Sigmoid colon (tissue), 7 donors: ENCODE measurements at places on chromosomes 1 and 21. TPM values are rescaled to one million over a fixed set of nuclear protein-coding genes. Genes with fewer than 3 reads are reported as not detected.

DNA sequence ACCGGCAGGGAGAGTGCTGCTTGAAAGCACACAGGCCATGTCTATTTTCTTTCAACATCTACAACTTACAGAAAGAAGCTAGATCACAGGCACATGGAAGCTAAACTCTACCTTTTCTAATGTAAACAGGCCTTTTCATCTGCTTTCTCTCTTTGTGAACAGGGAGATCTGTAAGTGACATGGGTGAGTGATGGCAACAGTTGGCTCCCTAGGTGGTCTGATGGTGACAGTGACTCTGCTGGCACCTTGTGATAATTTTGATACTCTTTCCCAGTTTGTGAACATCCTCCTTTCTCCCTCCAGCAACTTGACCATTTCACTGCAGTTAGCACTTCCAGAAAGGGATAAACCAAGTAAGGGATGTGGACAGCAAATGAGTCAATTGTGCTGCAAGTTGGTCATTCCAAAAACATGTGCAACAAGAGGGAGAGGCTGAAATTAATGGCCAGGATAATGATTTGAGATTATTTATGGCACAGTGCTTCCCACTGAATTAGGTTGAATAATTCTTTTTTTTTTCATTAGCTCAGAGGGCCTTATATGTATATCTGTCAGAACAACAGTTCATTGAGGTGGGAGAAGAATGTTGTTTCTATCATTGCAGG lies 89.5 kb downstream of the XCL2 start:
- no peak overlapping the region for H3K4me3 ChIP-seq
- peaks cover 8% of the 10 kb centered on the region for H3K4me1 ChIP-seq
- H3K36me3 ChIP-seq: no peaks in the 10 kb centered on the region
- peak overlapping the region; percentile 19 for H3K27ac ChIP-seq
- no peaks in the 10 kb centered on the region for H3K27me3 ChIP-seq

GRCh38 chr1:221239792-221240191 lies 360.5 kb downstream of the HLX start:
- no peak overlapping the region for H3K4me3 ChIP-seq
- no peaks in the 10 kb centered on the region for H3K36me3 ChIP-seq
- H3K27ac ChIP-seq: no peak overlapping the region
- DNase-seq: no peak
- peaks cover 36% of the 10 kb centered on the region for H3K4me1 ChIP-seq

- no peak overlapping the region for H3K27ac ChIP-seq
- H3K36me3 ChIP-seq: peaks cover 19% of the 10 kb centered on the region
- no peak for DNase-seq
- H3K4me3 ChIP-seq: no peak overlapping the region
Observed at GRCh38 chr1:35460796-35461195, 96.4 kb downstream of the KIAA0319L start.

- H3K4me1 ChIP-seq: no peaks in the 10 kb centered on the region
- no peak overlapping the region for H3K27ac ChIP-seq
- no peaks in the 10 kb centered on the region for H3K27me3 ChIP-seq
- no peak overlapping the region for H3K4me3 ChIP-seq
- no peak for DNase-seq
- H3K36me3 ChIP-seq: no peaks in the 10 kb centered on the region
Observed at GRCh38 chr21:45737485-45738166, 94.1 kb downstream of the PCBP3 start.

The ZSWIM5 gene
- 2.5 TPM for polyA plus RNA-seq

GRCh38 chr1:229328598-229329362 lies 14.1 kb downstream of the CCSAP start:
- H3K27ac ChIP-seq: no peak overlapping the region
- DNase-seq: no peak
- no peaks in the 10 kb centered on the region for H3K4me1 ChIP-seq
- no peak overlapping the region for H3K4me3 ChIP-seq

GRCh38 chr1:215018555-215018954 lies 64.0 kb upstream of the KCNK2 start:
- no peak overlapping the region for H3K27ac ChIP-seq
- no peaks in the 10 kb centered on the region for H3K36me3 ChIP-seq
- DNase-seq: no peak
- no peaks in the 10 kb centered on the region for H3K27me3 ChIP-seq
- no peaks in the 10 kb centered on the region for H3K4me1 ChIP-seq
- no peak overlapping the region for H3K4me3 ChIP-seq

The RNF207 gene
- polyA plus RNA-seq: 5.3 TPM

- H3K36me3 ChIP-seq: no peaks in the 10 kb centered on the region
- H3K4me3 ChIP-seq: no peak overlapping the region
- peaks cover 6% of the 10 kb centered on the region for H3K4me1 ChIP-seq
- H3K27ac ChIP-seq: no peak overlapping the region
- DNase-seq: no peak
- H3K27me3 ChIP-seq: no peaks in the 10 kb centered on the region
Observed at GRCh38 chr1:20494609-20495311, 8.8 kb upstream of the CAMK2N1 start.

DNA sequence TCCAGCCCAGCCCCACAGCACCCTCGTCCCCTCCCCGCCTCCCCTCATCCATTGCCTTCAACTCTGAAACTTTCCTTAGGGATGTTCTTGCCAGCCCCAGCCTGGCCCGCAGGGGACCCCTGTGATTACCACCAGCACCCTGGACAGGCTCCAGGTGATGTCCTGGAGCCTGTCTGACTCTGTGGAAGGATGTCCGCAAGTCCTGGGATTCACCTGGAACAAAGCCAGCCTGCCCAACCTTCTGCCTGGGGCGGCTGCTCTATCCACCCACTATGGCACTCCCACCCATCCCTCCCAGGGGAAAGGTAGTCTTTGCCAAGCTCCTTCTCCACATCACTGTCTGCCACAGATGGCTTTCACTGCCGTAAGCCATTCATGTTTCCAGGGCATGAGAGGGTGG lies 24.4 kb upstream of the PTPRF start:
- H3K36me3 ChIP-seq: no peaks in the 10 kb centered on the region
- no peak overlapping the region for H3K4me3 ChIP-seq
- no peaks in the 10 kb centered on the region for H3K27me3 ChIP-seq
- H3K4me1 ChIP-seq: no peaks in the 10 kb centered on the region
- no peak for DNase-seq

GRCh38 chr1:96464991-96465390 lies 256.6 kb upstream of the PTBP2 start:
- no peaks in the 10 kb centered on the region for H3K36me3 ChIP-seq
- H3K27ac ChIP-seq: no peak overlapping the region
- H3K4me1 ChIP-seq: no peaks in the 10 kb centered on the region
- H3K4me3 ChIP-seq: no peak overlapping the region
- H3K27me3 ChIP-seq: no peaks in the 10 kb centered on the region
- no peak for DNase-seq

The PPM1J gene
- 2.5 TPM for polyA plus RNA-seq

DNA sequence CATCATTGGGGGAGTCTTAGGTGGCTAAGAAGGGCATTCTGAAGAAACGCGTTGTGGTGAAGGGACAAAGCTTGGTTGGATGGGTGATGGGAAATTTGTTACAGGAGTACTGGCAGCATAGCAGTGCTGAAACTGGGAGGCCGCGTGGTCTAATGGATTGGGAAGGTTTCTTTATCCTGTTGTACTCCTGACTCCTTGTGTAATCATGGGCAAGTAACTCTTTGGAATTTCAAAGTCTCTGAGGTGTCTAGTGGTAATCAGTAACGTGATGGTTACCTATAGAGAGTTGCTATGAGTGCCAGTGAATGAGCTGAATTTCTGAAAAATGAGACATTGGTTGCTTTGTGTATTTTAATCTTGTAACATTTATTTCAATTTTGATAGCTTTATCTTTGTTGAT lies 18.5 kb downstream of the DONSON start:
- peaks cover 78% of the 10 kb centered on the region for H3K36me3 ChIP-seq
- no peak overlapping the region for H3K27ac ChIP-seq
- no peaks in the 10 kb centered on the region for H3K27me3 ChIP-seq
- DNase-seq: no peak
- H3K4me3 ChIP-seq: no peak overlapping the region
- no peaks in the 10 kb centered on the region for H3K4me1 ChIP-seq

DNA sequence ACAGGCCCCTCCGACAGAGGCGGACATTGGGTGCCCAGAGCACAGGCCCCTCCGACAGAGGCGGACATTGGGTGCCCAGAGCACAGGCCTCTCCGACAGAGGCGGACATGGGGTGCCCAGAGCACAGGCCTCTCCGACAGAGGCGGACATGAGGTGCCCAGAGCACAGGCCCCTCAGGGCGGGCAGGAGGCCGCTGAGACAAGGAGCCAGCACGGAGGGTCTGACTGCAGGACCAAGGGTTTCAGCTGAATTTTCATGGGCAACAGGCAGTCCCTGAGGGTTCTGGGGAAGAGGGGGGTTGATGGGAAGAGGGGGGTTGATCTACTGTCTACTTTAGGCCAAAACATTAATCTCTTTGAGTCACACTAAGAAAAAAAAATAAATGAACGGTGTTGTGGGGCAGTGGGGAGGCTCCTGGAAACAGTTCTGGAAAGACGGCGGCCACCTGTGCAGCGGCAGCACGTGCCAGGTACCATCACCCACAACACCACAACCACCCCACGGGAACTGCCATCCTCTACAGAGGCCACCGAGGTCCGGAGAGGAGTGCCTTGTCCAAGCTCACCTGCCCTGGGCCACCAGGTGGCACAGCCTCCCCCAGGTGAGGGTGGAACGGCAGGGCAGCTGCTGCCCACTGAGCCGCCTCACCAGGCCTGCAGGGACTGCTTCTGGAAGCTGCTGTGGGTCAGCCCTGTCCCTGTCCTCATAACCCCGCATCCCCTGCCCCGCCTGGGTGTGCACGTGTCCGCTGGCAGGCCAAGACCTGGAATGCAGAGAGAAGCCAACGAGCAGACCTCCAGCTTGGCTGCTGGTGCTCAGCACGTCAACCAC lies 20.5 kb downstream of the PRDM15 start:
- H3K4me3 ChIP-seq: no peak overlapping the region
- H3K36me3 ChIP-seq: no peaks in the 10 kb centered on the region
- H3K27me3 ChIP-seq: no peaks in the 10 kb centered on the region

The GJA8 gene
- not detected for polyA plus RNA-seq

DNA sequence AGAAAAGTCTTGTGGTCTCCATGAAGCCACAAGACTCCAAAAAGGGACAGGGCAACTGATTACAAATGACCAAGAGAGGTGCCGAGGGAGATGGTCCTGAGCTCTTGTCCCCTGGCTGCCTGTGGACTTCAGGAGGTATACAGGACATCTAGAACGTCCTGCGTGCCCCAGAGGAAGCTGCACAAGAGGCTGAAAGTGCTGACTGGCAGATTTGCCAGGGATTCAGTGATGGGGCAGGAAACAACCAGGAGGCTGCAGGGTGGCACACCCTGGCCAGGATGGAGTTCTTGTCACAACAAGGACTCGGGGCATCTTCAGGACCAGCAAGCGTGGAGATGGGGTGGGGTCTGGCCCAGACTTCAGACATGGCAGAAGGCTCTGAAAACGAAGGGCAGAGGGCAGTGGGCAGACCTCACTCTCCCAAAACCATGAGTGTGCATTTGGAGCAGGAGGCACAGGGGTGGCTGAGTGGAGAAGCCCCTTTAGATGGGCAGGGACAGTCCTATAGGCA lies 13.4 kb upstream of the PKP1 start:
- H3K4me3 ChIP-seq: no peak overlapping the region
- H3K27me3 ChIP-seq: no peaks in the 10 kb centered on the region
- H3K4me1 ChIP-seq: no peaks in the 10 kb centered on the region
- H3K27ac ChIP-seq: no peak overlapping the region
- no peak for DNase-seq

DNA sequence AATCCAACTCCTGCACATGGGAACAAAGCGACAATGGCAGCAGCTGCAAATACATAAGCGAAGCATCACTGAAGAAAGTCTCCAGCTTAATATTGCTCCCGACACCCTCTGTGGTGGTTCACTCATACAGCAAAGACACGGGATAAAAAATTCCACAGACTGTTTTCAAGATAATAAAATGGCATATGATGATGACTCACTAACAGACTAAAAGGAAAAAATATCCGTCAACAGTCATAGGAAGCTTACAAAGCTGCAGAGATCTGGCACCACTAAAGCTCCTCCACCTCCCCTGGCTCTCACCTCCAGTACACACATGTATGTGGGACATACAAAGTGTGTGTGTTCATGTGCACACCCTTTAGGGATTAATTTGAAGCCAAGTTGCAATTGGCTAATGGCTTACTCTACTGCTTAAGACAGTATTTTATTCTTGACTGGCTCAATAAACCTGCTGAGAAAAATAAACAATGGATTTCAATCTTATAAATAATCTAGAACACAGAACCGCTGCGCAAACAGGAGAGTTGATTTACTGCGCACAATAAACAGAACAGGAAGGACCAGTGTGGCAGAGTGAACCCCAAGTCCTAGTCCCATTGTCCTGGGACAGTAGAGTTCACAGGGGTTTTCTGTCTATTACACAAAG lies 94.4 kb downstream of the SLC45A1 start:
- peak; percentile 90 for DNase-seq
- no peaks in the 10 kb centered on the region for H3K36me3 ChIP-seq
- H3K4me3 ChIP-seq: no peak overlapping the region
- H3K4me1 ChIP-seq: peaks cover 97% of the 10 kb centered on the region
- no peaks in the 10 kb centered on the region for H3K27me3 ChIP-seq
- peak overlapping the region; percentile 100 for H3K27ac ChIP-seq

DNA sequence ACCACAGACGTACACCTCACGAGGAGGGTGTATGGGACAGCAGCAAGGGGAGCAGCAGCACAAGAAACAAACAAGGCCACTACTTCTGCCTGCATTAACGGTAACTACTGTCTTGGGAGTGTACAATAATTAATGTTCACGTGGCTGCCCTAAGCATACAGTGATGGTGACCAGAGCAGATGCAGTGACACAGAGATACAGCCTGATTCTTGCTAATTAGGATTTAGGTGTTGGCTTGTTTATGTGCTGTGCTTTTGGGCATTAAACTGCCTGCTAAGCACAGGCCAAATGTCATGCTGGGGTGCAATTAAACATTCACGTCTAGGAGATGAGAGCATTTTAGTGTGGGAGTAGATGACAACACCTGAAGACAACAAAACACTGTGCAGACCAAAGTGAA lies 7.2 kb downstream of the ZNF669 start:
- H3K36me3 ChIP-seq: peaks cover 43% of the 10 kb centered on the region
- no peaks in the 10 kb centered on the region for H3K27me3 ChIP-seq
- no peak overlapping the region for H3K4me3 ChIP-seq
- no peak overlapping the region for H3K27ac ChIP-seq
- no peaks in the 10 kb centered on the region for H3K4me1 ChIP-seq

DNA sequence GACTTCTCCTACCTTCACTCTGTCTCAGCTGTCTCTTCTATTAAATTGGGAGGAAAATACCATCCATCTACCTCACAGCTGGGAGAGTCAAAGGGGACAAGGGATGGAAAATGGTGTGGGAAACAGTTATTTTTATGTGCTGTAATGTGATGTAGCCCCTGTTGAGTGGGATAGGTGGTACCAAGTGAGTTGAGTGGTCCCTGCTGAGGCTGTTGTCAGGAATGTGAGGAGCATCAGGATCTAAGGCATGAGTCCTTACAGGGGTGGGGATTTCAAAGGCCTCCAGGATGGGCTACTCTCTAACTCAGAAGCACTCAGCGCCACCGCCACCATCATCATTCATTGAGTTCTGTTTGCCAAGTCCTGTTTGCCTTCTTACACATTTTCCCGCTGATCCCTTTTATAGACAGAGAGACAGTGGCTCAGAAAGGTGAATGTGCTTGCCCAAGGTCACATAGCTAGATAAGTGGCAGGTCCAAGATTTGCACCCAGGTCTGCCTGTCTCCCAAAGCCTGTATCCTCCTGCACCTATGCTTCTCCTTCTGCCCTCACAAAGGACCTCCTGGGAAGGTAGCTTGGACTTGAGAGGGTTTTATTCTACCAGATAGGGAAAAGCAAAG lies 4.6 kb upstream of the ID3 start:
- H3K36me3 ChIP-seq: no peaks in the 10 kb centered on the region
- DNase-seq: no peak
- H3K27me3 ChIP-seq: no peaks in the 10 kb centered on the region
- peak overlapping the region; percentile 96 for H3K27ac ChIP-seq
- peaks cover 46% of the 10 kb centered on the region for H3K4me1 ChIP-seq
